ENCODE measurements at places on chromosomes 4 and X.
A peak's percentile ranks its signal among the peaks of the same experiment; 100 is the strongest.

- DNase-seq: no peak
Measured at GRCh38 chr4:88527787-88528186, 4.2 kb upstream of the PYURF start.

DNA sequence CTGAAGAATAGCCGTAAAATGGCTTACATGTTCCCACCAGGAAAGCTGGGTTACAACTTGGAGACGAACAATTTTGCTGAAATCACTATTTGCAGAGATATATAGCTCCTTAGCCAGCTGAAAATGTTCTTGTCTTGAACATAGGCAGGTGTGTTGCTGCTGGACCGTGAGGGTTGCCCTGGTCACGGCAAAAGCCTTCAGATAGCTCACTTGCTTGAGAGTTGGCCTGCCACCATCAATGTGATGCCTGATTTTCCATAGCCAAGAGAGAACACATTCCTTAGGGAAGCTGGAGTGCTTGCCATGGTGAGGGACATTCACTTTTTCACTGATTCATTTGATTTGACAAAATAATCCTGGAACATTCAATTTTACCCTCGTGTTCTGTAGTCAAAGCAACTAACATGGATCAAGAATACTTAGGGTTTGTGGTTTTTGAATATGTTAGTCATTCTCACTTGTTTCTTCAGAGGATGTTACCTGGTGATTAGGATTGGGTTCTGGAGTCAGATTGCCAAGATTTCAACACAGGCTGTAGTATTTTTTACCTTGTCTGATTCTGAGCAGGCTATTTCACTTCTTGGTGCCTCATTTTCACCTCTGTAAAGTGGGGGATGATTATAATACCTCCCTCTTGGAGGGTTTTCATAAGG is 536.9 kb downstream of the RAPGEF2 start:
- no peak for DNase-seq

- DNase-seq: peak; percentile 46
Measured at GRCh38 chr4:86554646-86555045, 39.5 kb upstream of the PTPN13 start.

DNA sequence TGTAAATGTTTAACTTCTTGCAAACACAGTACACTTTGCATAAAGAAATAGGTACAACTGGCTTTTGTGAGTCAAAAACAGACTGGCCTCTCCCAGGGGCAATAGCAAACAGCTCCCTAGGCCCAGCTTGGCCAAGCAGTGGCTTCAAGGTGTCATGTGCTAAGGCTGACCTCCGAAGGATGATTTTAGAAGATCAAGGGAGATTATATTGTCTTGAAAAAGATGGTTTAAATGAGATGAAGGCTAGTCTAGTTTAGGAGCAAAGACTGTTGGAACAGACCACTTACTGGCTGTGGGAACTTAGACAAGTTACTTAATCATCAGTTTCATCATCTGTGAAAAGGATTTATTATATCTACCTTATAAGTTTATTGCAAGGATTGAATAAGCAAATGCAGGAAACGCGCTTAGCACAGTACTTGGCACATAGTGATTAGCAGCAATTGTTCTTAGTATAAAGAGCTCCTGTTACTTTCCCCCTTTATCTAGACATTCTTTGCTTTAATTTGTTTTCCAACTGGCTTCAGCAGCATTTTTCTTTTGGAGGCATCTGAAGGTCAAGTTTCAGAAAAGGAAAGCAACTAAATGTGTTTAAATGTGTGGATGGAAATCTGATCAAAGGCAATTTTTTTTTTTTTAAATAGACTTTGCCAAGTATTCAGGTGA is 17.2 kb downstream of the ANXA3 start:
- DNase-seq: no peak

DNA sequence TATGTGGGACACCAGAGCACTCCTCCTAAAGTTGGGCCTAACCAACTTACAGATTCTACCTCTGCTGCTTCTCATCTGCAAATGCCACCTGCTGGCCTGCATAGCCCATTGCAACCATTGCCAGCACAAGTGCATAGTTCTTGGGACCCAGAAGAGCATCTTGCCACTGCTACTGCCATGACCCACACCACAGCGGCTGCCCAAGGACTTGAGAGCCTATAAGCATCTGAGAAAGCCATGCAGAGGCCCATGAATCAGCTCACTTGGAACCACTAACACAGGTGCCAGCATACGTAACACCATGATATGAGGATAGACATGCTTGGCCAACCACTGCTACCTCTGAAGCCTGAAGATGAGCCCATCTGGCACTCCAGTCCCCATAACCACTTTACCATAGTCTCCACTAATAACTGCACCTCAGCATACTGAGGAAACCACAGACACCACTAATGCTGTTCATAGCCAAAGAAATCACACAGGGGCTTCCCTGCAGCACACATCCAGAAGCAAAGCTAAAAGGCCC is 258.1 kb upstream of the AGTR2 start:
- no peak for DNase-seq

DNA sequence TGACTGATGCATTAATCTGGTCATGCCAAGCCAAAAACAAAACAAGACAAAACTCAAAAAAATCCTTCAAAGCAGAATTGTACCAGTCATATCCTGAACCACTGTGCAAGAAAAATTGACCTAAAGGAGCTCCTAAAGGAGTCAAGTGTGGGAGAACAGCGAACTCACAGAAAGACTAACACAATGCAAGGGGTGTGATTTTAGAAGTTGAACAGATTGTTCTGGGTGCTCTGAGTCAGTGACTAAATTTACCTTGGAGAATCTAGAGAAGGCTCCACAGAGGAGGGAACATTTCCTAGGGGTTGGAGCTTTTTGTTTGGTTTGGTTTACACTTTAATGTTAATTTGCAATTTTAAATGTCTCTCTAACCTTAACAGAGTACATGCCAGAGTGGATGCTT is 48.9 kb upstream of the PHF8 start:
- no peak for DNase-seq

DNA sequence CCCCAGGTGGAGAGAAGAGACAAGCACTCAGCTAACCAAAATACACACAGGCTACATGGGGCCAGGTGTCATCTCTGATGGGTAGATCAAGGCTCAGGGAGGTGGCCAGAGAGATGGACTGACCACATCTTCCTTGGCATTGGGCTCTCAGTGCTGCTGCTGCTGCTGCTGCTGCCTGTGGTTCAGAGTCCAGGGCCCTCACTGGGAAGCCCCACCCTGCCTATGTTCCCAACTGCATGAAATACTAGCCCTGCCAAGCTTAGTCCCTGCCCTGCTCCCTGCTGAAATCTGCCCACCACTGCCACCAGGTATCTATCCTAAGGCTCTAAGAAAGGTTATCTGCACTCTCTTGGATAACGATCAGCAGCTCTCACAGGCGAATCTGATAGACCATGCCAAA is 118.7 kb downstream of the EFHC2 start:
- DNase-seq: no peak

DNA sequence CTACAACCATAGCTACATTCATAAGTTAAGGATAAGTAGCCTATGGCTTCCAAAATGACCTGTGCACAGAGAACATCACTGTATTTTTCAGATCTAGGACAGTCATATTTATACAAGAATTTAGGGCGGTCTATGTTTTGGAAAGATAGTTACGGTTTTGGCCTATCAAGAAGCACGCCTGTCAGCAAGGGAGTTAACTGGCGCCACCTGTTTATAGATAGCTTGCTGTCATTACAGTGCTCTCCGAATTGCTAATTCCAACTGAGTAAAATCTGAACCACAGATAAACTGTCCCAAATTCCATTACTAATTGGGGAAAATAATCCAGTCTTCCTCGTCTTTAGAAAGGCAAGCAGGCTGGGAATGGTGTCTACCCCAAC is 646 bp downstream of the ABCB7 start:
- peak; percentile 1 for DNase-seq

GRCh38 chr4:145613566-145614232 is 5.5 kb upstream of the MMAA start:
- DNase-seq: no peak

DNA sequence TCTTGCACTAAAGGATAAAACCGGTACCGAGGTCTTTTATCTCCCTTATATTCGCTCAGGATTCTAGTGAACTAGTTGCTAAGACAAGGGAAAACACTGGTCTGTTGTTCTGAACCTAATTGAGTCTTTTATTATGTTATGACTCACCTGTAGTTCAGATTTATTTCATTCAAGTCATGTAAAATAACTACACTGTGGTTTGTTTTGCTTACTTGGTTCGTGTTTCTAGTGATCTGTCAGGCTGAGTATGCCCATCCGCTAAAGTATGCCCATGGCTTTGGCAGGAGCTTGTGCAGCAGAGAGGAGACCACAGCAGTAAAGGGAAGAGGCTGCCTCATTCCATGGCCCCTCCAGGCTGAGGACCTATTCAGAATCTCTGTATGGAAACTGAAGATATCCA is 126.1 kb downstream of the AFF1 start:
- peak; percentile 6 for DNase-seq

DNA sequence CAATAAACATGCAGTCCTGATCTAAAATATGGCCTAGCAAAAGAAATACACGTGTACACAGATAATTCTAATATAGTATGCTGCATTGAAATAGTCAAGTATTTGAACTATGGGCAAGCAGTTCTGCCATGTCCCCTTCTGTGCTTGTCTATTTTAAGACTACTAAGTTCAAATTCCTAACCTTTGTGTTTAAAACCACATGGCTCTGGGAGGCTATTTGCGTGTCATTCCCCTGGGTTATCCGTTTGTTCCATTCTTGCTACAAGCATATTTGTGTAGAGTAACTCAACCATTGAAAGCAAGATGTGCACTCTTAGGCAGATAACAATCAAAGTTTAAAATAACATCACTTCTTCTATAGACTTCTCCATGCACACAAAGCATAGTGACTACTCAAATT is 25.4 kb upstream of the TBC1D1 start:
- no peak for DNase-seq

DNA sequence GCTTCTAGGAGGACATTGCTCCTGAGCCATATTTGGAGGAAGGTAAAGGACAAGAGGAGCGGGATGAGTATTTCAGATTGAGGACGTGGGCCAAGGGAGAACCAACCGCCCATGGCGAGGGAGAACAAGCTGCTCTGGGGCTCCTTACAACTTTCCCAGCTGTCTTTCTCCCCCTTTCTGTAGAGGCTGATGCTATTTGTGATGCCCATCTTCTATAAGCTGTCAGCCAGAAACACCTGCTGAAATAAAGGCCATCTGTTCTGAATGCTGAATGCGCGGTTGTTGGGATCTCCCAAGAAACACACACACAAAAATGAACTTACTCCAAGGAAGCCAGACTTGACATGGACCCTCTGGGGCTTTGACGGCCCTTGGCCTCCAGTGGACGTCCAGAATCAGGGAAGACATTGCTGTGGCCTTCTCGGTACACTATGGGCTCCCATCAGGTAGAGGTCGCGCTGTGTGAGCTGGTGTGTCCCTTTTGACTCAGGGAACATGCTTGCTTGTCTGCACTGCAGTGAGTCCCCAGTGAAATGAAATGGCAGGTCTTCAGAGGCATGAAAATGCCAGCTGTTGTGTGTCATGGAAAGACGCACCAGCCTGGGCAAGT is 30.9 kb downstream of the RWDD4 start:
- DNase-seq: no peak

DNA sequence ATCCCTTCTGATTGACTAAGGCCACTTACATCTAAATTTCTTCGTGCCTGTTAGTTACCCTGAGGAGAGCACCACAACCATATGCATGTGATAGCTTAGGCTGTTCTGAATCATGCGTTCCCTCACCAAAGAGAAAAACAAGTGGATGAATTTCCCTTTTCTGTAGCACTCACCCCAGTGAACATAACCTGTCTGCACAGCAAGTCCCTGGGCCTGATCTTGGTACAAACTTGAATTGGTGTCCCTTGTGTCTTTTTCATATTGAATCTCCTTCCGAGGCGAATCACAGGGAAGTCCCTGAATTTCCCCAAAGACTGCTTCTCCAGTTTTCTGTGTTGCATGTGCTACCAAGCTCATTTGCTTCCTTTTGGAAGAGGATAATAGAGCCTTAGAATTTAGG is 100.4 kb downstream of the KLHL8 start:
- no peak for DNase-seq

GRCh38 chrX:55340896-55341433 is 76.2 kb upstream of the PAGE3 start:
- DNase-seq: no peak

GRCh38 chrX:15680401-15680800 is 15.8 kb upstream of the CLTRN start:
- no peak for DNase-seq

- no peak for DNase-seq
Measured at GRCh38 chrX:127861611-127862010, 190.6 kb downstream of the ACTRT1 start.

GRCh38 chr4:20284990-20285389 is 33.3 kb downstream of the SLIT2 start:
- no peak for DNase-seq

- no peak for DNase-seq
Measured at GRCh38 chr4:72376901-72377300, 192.1 kb downstream of the ADAMTS3 start.

GRCh38 chr4:173243321-173243720 is 74.7 kb downstream of the GALNT7 start:
- DNase-seq: no peak

DNA sequence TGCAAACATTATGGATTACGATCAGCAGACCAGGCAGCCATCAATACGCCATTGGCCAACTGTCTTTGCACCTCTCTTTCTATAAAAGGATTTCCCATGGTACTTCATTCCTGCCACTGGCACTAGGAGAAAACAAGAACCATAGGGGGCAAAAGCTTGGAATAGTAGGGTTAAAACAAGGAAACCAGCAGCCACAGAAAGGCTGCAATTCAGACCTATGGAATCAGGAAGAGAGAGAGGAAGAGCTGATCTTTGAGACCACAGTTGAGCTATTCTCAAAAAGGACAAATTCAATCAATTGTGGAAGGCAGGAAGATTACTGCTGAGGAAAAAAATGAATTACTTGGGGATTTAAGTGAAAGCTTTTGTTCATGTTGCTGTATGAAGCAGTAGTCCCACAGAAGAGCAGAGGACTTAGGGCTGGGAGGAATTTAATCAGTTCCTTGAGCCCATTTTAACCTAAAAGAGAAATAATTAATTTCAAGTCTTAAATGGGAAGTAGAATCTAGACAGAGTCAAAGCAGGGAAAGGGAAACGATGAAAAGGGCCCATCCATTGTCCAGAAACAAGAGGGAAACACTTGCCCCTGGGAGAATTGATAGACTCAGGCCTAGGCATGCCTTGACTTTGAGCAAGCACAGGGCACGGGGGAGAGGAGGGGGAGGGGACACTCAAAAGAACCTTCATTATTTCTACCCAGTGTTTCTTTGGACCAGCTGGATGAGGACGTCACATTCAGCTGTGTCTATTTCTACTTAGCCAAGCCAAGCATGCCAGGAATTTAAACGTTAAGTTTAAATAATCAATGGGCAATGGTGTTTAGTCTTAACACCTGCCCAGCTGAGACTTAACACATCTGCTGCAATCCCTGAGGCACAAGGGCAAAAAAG is 50.7 kb downstream of the SCD5 start:
- no peak for DNase-seq

DNA sequence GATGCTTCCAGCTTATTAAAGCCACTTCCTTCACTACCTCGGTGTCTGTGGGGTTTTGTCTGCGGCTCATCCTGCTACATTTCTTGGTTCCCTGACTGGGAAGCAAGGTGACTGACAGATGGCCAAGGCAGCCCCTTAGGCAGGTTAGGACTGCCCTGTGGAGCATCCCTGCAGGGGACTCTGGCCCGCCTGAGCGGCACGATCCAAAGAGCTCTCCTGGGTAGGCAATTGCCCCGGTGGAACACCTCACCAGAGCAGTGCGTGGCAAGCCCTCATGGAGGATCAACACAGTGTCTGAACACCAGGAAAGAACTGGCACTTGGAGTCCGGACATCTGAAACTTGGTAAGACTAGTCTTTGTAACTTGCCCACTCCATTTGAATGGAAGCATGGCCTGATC is 1143.4 kb downstream of the ARAP2 start:
- DNase-seq: no peak

All from central memory CD4-positive, alpha-beta T cell (primary cell).